ENCODE measurements at places on chromosomes 2 and 18.

DNA sequence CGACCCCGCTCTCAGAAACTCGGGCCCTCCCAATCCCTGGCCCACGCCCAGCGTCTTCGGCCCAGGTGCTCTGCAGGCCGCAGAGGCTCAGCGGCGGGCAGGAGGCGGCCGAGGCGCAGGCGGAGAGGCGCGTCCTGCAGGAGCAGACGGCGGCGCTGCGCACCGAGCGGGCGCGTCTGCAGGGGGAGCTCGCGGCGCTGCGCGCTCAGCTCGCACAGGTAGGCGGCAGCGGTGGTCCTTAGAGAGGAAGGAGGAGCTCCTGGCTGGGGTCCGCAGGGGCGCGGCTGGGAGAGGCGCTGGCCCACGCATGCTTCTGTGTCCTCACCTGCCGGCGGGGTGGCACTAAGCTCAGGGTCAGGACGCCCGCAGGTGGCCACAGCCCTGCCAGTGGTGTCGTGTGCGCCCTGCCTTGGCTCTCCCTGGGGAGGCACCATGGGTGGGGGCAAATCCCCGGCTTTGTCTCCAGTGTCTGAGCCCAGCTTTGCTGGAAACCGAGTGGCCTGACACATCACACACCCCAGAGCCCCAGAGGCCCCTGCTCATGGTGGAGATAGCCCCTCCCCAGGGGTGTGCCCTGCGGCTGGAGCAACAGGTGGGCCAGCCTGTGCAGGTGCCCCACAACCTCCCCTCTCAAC lies 14.9 kb upstream of the SNED1 start:
- DNase-seq: peak; percentile 22

DNA sequence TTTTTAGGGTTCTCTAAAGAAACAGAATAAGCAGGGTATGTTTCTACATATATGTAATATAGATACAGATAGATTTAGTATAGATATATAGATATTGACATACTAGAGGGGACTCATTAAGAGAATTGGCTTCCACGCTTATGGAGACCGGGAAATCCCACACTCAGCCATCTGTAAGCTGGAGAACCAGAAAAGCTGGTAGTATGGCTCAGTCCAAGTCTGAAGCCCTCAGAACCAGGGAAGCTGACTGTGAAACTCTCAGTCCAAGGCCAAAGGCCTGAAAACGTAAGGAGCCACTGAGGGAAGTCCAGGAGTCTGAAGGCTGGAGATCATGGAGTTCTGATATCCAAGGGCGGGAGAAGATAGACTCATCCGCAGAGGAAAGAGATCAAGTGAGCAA lies 441.3 kb upstream of the CDH20 start:
- DNase-seq: no peak

DNA sequence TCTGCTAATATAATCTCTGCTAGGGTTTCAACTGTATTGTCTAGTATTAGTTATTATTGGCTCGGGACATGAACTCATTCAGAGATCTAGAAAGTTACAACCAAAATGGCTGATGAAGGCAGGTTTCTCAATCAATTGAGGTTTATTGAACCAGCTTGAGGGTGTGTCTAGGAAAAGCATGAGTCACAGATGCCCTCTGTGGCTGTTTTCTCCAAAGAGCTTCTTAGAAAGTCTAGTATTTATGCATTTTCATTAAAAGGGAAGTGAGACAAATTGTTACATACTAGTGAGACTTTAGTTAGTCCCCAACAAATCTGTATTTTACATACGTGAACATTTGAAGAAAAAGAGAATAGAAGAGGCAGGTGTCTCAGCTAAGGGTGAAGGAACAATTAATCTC lies 23.0 kb upstream of the RTTN start:
- DNase-seq: no peak

- DNase-seq: no peak
These were observed 29.4 kb upstream of the GMPPA start for GRCh38 chr2:219469186-219469724.

DNA sequence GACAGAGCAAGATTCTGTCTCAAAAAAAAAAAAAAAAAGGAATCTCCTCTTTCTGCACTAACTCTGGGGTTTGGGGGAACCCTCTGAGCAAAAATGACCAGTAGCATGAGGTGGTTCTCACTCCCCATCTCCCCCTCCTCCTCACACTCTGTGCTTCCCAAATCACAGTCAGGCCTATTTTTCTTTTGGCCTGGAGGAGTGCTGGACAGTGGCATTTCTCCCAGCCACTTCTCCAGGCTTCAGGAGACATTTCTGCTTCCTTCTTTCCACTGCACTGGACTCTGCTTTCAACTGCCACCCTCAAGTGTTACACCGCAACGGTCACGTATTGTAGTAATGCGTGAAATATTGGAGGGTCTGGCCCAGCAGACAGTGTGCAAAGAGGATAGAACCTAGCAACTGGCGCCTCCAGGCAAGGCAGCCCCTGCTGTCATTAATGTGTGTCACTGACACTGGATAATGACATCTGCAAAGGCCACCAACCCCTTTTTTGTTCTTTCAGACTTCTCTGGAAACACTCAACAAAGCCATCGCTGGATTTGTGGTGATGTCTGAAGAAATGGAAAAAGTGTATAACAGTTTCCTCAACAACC lies 68.9 kb downstream of the TRABD2A start:
- DNase-seq: no peak

- DNase-seq: peak; percentile 53
These were observed 48.1 kb downstream of the PKDCC start for GRCh38 chr2:42095923-42096408.

GRCh38 chr18:76588601-76589226 lies 93.7 kb upstream of the ZNF516 start:
- DNase-seq: no peak

DNA sequence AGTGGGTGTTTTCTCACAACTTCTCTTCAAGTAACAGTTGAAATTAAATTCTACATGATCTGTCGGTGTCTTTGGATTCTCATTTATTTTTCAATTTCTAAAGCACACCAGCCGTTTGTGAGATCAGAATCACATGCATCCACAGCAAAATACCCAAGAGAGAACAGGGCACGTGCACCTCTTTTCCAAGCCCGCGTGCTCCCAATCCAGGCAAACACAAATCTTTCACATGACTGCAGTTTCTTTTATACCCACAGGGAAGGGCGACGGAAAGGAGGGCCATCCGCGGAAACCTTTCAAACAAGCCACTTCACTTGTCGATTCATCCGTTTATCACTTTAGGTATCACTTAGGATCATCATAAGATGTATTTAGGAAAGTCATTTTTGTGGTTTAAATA lies 13.0 kb upstream of the DAPL1 start:
- no peak for DNase-seq

Measured in stimulated activated CD4-positive, alpha-beta T cell treated with anti-CD3 and anti-CD28 coated beads, Interleukin-15, amount 100 ng/mL, for 48 hours (primary cell).